ENCODE measurements at places on chromosomes 6 and 20.

DNA sequence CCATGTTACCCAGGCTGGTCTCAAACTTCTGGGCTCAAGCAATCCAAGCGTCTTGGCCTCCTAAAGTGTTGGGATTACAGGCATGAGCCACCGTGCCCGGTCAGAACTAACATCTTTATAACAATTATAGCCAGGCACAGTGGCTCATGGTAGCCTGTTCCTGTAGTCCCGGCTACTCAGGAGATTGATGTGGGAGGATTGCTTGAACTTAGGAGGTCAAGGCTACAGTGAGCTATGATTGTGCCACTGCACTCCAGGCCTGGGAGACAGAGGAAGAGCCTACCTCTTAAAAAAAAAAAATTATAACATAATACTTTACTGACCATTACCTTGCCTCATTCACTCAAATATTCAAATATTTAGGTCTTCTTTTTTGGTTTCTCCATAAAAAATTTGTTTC is 16.8 kb upstream of the MYMX start:
- DNase-seq: no peak

GRCh38 chr20:58084566-58084965 is 143.9 kb downstream of the ANKRD60 start:
- no peak for DNase-seq

DNA sequence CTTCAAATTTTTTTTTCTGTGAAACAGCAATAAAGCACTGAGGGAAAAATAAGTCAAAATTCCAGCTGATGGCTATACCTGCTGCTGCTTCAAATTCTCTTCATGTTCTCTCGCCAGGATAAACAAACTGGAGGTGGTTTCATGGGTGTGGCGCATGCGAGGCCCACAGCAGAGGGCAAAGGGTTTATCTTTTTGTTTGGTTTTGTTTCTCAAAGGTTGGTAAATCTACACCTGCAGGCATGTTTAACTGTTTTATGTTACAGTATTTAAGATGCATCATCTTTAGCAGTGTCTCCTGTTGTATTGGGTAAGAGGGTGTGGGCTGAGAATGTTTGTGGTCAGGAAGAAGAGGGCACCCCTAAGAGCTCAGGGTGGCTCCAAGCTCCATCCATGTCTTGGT is 342.2 kb downstream of the CDH26 start:
- no peak for DNase-seq

- peak; percentile 64 for DNase-seq
Measured at GRCh38 chr6:157954150-157955117, 27.2 kb upstream of the SYNJ2 start.

DNA sequence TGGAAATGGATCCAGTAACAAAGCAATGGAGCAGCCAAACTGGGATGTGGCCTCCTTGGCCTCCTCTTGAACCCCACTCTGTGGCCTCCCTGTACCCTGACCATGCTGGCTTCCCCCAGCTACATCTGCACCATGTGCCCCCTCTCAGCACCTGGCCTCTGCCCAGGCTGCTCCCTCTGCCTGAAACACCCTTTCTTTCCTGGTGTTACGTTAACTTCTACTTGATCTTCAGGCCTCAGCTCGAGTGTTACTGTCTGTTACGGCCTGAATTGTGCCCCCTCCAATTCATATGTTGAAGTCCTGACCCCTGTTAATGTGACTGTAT is 30.2 kb downstream of the NOL4L start:
- no peak for DNase-seq

- peak; percentile 48 for DNase-seq
Measured at GRCh38 chr6:5204376-5204775, 56.4 kb downstream of the LYRM4 start.

GRCh38 chr6:166697113-166697512 is 70.1 kb upstream of the RPS6KA2 start:
- DNase-seq: no peak

DNA sequence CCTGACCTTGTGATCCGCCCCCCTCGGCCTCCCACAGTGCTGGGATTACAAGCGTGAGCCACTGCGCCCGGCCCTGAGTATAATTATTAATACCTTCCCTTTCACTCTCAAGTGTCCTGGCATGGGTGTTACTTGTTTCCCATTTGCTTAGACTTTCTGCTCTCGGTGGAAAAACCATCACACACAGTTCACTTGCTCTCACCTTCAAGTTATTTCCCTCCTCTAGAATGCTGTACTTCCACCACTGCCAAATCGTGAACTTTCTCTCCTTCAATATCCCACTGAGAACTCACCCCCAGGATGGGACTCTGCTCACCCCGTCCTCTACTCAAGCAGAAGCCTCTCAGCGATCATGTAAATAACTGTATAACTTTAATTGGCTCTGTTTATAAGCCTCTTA is 4.6 kb upstream of the HIVEP1 start:
- no peak for DNase-seq

GRCh38 chr6:122994256-122994655 is 1.8 kb upstream of the CLVS2 start:
- DNase-seq: no peak

- no peak for DNase-seq
Measured at GRCh38 chr6:48928937-48929336, 534.1 kb downstream of the MMUT start.

DNA sequence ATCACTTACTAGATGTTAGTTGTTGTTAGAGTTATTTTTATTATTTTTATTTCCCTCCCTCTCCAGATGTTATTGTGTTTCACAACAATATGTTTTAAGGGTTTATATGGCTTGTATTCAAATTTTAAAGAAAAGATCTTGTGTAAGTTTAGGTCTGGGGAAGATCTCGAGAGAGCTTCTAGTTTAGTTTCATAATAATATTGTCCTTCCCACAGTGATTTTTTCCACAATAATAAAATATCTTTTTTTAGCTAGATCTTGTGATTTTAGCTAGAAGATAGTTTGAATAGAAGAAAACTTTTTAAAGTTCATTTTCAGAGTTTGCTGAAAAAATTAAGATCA is 55.0 kb downstream of the ADGRG6 start:
- DNase-seq: no peak

Measured in dermis blood vessel endothelial cell (primary cell).